A673 (cell line): ENCODE measurements at places on chromosomes 2 and 18. TPM values are rescaled to one million over a fixed set of nuclear protein-coding genes. Genes with fewer than 3 reads are reported as not detected.

Gene KLHL41
- 0.34 and 0.63 TPM in 2 replicates for total RNA-seq

Gene CBLN2
- 7.5 and 9.7 TPM in 2 replicates for total RNA-seq

Gene CNRIP1
- total RNA-seq = 18.4 and 22.2 TPM in 2 replicates

Gene DDX1
- 152 and 154 TPM in 2 replicates for total RNA-seq

Gene UGT1A5
- total RNA-seq = not detected in 2 replicates

Gene DAW1
- total RNA-seq = 1.2 and 2.4 TPM in 2 replicates

Gene GAREM1
- total RNA-seq = 8.4 and 9.5 TPM in 2 replicates

Gene KCNG3
- total RNA-seq = 1.5 and 1.7 TPM in 2 replicates

Gene ZNF385B
- total RNA-seq = not detected in 2 replicates

Gene NAT8
- total RNA-seq = not detected in 2 replicates
